T-helper 9 cell (primary cell): ENCODE measurements at places on chromosomes 2 and 18.

DNA sequence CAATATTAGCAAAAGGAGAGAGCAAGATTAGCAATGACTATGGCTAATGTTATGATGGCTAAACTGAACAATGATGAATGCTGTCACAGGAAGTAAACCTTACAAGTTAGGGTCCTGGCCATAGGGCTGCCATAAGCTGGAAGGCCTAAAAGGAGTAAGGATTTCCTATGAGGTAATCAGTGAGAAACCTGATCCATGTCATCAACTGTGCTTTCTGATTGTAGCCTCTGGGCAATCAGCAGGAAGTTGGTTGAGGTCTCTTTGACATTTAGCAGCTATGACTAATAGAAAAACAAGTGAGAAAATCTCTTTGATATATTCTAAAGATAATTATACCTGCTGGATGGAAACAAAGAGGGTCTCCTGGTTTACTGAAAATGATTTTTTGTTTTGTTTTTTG lies 193.0 kb downstream of the RAB3GAP1 start:
- DNase-seq, result no peak

GRCh38 chr2:88027697-88028389 lies 11.5 kb upstream of the RNU2-63P start:
- no peak for DNase-seq

GRCh38 chr2:225437319-225437718 lies 37.8 kb downstream of the NYAP2 start:
- DNase-seq, result no peak

DNA sequence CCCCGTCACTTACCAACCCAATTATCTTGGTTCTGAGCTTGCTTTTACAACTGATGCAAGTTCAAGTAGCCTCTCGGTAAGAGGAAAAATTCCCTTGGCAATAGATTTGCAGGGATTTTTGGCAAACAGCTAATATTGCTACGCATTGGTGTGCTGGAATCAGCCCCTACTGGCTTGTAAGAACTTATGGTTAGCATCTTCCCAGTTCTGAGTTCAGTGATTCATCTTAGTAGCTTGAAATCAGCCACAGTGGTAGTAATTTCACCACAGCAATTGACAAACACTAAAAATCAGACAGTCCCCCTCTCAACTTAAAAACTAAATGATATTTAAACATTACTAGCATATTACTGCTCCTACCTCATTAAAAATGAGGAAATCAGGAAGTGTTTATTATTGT lies 5.9 kb upstream of the RAX start:
- no peak for DNase-seq

- DNase-seq, result no peak
Observed at GRCh38 chr2:221501210-221501882, 70.8 kb downstream of the EPHA4 start.

- no peak for DNase-seq
Observed at GRCh38 chr2:149145314-149146295, 107.1 kb downstream of the LYPD6B start.

GRCh38 chr18:6022845-6023244 lies 127.5 kb upstream of the TMEM200C start:
- no peak for DNase-seq

- DNase-seq, result no peak
Observed at GRCh38 chr2:28321426-28321825, 71.2 kb upstream of the FOSL2 start.

DNA sequence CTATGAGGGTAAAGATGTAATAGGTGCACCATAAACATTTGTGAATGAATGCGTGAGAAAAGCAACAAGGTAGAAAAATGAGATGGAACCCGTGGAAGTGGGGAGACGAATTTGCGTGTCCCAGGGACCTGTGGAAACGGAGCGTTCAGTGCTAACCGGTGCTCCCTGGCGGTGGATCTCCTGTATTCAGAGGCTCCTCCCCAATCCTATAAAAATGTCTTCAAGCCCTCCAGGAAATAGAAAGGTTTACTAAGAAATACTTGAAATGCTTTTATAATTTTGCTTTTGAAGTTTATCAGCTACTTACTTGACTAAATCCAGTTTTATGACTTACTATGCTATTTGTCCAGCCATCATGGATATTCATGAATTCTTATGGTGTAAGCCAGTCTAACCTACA lies 62.8 kb upstream of the RBM44 start:
- DNase-seq, result no peak

- DNase-seq, result no peak
Observed at GRCh38 chr18:45081566-45082181, 401.0 kb downstream of the SETBP1 start.

DNA sequence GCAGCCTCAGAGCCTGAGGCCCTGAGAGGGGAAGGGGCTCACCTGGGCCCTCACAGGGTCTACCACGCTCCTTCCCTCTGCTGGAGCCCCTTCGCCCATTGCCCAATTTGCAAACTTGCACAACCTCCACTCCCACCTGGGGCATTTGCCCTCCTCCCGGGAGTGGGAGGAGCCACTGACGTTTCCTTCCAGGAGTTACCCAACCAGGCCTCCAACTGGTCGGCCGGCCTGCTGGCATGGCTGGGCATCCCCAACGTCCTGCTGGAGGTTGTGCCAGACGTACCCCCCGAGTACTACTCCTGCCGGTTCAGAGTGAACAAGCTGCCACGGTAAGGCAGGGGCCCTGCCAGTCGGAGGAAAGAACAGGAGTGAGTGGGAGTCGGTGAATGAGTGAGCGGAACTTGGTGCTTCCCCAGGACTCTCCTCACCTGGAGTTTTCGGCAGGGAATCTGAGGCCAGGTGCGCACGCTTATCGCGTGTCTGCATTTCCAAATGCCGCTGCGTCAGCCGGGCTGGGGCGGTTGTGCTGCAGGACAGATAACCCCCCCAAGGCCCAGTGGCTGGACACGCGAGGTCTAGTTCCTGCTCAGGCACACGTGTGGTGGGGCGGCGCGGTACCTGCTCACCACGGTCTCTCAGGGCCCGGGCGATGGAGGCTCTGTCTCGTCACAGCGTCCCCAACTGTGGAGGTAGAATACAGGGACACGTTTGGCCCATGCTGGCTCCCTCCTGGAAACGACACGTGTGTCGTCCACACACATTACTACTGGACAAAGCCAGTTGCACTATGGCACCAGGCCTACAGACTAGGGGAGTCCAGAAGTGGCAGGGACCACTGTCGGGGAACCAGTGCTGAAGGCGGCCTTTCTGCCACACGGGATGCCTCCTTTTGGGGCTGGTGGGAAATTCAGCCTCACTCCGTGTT lies 11.7 kb downstream of the ANO7 start:
- DNase-seq, result no peak

- no peak for DNase-seq
Observed at GRCh38 chr2:129716781-129717559, 262.5 kb upstream of the RAB6C start.

DNA sequence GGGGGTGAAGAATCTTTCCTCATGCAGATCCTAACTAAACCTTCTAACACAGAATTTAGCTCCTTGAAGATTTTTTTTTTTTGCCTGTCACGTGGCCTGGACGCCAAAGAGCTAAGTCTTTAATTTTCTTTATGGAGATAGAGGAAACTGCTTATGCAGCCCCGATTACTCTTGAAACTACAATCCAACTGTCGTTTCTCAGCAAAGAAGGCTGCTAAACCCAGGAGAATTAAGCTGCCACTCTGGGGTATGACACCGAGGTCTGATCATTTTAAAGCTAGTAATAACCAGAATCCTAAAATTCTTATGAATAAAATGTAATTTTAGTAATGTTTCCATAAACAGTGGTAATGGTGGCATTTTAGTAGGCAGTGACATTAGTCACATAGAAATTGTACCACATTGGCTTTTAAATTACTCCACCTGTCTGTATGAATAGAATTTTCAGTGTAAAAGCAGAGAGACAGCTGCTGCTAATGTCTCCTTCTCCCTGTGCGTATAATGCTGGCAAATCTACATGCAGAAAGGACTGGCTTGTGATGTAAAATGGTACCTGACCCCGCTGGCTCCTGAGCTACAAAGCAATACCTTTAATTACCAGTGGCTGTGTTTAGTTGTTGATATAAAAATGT lies 86.5 kb downstream of the MEIS1 start:
- no peak for DNase-seq

DNA sequence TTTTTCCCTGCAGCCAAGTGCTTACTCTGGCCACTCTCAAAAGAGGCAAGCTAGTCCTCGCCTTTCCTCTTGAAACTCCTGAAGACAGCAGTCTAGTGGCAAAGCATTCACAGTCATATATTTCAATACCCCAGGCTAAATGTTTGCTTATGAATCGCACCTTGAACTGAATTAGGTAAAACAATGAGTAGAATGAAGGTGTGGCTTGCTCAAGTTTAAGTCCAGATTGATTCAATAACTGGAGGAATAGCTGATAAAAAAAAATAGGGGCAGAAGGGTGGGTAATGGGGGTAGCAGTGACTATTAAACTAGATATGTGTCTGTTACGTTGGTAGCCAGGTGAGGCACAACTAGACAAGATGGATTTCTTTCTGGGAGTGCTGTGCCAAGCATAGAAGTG lies 88.2 kb upstream of the EPB41L3 start:
- no peak for DNase-seq

- no peak for DNase-seq
Observed at GRCh38 chr2:71313016-71313766, 18.4 kb upstream of the ZNF638 start.

- no peak for DNase-seq
Observed at GRCh38 chr2:75090770-75091515, 108.4 kb downstream of the TACR1 start.

DNA sequence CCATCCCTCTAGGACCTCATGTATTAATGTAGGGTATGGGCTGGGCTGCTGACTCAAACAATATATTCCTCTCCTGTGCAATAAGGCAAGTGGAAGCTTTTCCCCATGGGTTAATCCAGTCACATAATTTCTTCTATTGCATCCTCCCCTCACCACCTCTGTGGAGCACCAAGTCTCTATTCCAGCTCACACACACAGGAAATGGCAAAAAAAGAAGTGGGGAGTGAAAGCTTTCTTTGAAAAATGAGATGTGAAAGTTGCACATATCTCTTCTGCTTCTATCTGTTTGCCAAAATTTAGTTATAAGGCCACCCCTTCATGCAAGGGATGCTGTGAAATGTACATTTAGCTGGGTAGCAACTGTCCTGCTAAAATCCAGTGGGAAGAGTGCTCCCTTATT lies 121.3 kb downstream of the CDC42EP3 start:
- DNase-seq, result no peak

GRCh38 chr18:61080954-61081528 lies 252.2 kb upstream of the CDH20 start:
- DNase-seq, result no peak

GRCh38 chr2:224894356-224894755 lies 147.9 kb downstream of the DOCK10 start:
- DNase-seq, result no peak

DNA sequence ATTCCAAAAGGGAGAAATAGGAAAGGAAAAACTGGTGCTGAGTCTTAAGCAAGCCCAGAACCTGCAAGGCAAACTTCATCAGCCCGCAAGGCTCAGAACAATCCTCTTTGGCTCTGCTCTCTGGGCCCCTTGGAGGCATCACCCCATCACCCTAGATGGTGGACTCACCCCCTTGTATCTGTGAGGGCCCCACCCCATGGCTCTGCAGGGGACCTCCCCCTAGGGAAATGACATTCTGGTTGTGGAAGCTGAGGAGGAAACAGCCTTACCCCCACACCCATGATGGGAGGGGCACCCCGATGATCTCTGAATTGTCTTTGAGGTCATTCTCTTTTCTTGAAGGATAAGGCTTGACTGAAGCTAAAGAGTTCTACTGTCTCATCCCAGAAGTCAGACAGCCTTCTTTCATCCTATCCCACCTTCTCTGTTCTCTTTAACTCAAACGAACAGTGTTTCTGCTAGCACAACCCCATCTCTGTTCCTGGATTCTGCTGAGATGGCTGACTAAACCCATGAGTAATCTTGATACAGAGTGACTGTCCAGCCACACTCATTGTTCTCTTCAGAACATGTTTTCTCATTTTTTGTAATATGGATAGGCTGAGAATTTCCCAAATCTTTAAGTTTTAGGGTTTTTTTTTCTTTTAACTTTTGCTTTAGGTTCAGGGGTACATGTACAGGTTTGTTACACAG lies 492.1 kb upstream of the MYT1L start:
- DNase-seq, result no peak

GRCh38 chr2:149666809-149667320 lies 79.3 kb upstream of the MMADHC start:
- DNase-seq, result no peak

- no peak for DNase-seq
Observed at GRCh38 chr2:39871291-39871761, 92.3 kb upstream of the THUMPD2 start.

DNA sequence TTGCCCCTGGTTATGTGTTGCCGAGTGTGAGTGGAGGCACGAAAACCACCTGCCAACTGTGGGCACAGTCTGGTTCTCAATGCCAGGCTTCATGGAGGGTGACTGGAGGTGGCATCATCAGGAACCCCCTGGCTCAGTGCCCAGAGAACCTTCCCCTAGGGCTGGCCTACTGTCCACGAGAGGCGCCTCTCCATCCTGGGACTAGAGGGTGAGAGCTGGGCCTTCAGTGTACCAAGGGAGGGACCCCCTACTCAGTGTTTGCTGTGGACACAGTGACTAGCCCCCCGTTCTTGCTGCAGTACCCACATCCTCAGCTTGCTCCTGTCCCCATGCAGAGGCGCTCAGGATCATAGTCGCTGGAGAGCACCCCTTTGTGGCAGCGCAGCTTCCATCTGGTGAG lies 202.6 kb downstream of the HDAC4 start:
- DNase-seq, result no peak

GRCh38 chr2:60837123-60837522 lies 44.3 kb upstream of the REL start:
- DNase-seq, result no peak

- DNase-seq, result no peak
Observed at GRCh38 chr2:116511426-116511825, 1303.1 kb upstream of the DDX18 start.

DNA sequence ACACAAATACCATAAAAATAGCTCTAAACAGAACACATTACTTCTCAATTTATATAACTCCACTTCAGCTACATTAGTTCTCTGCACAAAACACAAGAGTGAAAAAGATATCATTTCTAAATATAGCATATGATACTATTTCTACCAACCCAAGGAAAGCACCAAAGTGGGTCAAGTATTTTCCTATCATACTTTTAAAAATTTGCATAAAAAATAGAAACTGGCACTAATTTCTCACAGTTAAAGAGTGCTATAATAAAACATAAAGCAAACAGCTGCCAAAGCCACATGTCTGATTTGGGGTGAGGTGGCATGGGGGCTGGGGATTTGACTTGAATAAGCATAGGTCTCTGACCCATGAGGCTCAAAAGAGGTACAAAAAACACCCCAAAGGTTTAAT lies 61.5 kb downstream of the BARD1 start:
- DNase-seq, result no peak

DNA sequence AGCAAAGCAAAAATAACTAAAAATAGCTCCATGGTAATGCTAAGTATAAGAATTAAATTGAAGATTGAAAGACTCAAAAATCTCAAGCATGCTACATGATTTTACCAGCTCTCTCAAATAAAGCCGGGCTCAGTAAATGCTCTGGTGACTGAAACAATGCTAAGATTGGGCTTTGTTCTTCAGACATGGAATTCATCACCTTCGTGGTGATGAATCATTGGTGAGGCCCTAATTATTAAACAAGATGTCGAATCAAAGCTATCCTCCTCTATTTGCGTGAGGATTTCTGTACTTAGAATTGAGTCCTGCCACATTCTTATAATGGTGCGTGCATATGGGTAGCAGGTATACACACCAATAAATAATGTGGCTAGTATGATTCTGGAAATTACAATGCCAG lies 58.8 kb upstream of the LRRTM1 start:
- DNase-seq, result no peak
